ENCODE measurements at places on chromosomes 12 and 14.

DNA sequence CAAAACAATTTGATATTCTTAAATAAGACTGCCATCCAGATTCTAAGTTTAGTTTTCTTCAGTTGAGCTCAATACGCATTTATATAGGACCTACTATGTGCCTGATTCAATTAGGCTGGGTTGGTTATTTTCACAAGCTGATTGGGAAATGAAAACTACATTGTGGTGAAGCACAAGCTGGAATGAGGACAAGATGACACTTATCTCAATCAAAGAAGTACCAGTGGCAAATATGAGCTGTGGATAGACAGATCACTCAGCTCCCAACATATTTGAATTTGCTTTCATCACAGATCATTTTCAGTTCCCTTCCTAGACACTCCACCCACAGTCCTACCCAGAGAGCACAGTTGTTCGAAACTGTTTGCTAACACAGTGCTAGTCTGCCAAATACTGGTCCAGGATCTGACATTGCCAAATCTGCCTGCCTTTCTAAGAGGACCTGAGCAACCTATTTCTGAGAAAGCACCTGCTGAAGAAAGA, 74.7 kb downstream of the LLPH start:
- H3K27ac ChIP-seq: no peak overlapping the region
- DNase-seq: no peak
- no peak overlapping the region for H3K4me3 ChIP-seq
- H3K36me3 ChIP-seq: no peaks in the 10 kb centered on the region

GRCh38 chr14:99078426-99078825, 193.6 kb downstream of the BCL11B start:
- no peaks in the 10 kb centered on the region for H3K27me3 ChIP-seq
- H3K27ac ChIP-seq: no peak overlapping the region
- no peaks in the 10 kb centered on the region for H3K4me1 ChIP-seq
- no peak for DNase-seq
- no peaks in the 10 kb centered on the region for H3K36me3 ChIP-seq
- no peak overlapping the region for H3K4me3 ChIP-seq

- no peak overlapping the region for H3K4me3 ChIP-seq
- H3K27ac ChIP-seq: no peak overlapping the region
- no peaks in the 10 kb centered on the region for H3K4me1 ChIP-seq
- no peaks in the 10 kb centered on the region for H3K27me3 ChIP-seq
- no peak for DNase-seq
- H3K36me3 ChIP-seq: no peaks in the 10 kb centered on the region
Observed at GRCh38 chr12:14942196-14942931, 4.0 kb upstream of the ERP27 start.

GRCh38 chr12:45260854-45261253, 45.0 kb downstream of the ANO6 start:
- H3K4me3 ChIP-seq: no peak overlapping the region
- DNase-seq: no peak
- no peaks in the 10 kb centered on the region for H3K27me3 ChIP-seq

DNA sequence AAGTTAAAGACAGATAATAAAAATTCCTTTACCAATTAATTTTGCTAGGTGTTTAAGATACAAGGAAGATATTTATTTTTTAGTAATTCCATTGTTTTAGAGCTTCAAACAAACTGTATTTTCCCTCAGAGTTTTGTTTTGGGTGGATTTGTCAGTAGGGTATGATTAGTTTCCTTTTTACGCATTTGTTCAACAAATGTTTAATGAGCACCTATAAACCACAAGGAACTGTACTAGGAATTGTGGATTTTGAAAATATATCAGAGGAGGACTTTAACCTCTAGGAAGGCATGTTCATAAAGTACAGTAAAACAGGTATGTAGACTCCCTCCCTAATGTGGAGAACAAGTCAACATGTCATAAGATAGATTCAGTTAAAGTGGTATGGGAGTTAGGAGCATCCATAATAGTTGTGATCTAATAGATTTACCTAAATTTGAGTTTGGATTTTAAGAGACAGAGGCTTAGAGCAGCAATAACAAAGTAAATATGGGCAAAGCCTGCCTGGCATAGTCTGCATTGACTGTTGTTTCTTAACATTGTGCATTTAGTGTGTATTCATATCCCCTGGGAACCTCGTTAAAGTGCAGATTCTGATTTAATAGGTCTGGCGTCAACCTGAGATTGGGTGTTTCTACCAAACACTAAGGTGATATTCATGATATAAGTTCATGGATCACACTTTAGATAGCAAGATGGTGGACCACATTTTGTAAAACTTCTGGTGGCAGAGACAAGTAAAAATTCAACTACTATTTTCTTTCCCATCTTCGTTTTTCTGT, 232.0 kb downstream of the ERC1 start:
- H3K27me3 ChIP-seq: no peaks in the 10 kb centered on the region
- no peak overlapping the region for H3K27ac ChIP-seq
- no peak for DNase-seq
- no peak overlapping the region for H3K4me3 ChIP-seq
- H3K4me1 ChIP-seq: peaks cover 6% of the 10 kb centered on the region
- no peaks in the 10 kb centered on the region for H3K36me3 ChIP-seq

DNA sequence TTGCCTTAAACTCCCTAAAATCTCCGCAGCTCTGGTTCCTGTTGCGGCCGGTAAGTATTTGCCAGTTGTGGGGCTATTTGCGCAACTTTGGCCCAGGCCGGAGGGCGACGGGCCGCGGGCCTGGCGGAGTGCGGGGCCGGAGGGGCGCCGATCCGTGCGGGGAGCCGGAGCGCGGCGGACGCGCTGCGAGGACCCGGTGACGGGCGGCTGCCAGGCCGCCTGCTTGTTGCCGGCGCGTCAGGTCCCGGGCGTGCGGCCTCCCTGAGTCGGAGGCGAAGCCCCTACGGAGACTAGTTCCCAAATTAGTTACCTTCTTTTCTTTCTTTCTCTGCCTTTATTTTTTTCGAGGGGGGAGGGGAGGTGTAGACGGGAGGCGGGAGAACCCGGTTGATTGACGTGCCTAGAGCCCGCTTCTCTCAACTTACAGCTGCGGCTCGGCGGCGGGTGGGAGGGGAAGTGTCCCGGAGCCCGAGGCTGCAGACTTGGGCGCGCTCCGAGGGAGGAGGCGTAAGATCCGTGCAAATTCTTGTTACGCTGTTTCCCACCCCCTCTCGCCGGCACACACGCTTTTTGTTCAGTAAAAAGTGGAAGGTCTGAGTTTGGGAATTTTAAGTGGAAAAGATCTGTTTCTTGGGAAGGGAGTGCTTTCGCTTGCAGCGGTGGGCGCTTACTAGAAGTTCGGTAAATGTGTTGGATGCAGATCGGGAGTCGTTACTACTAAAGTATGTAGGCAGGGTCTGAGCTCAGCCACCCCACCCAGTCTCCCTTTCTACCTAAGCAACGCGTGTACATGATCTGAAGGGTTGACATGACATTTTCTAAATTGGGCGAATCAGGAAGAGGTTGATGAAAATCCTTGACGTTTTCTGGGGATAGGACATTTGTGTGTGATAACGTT, 576 bp downstream of the ZBTB1 start:
- no peaks in the 10 kb centered on the region for H3K27me3 ChIP-seq
- peak; percentile 94 for DNase-seq
- H3K27ac ChIP-seq: peak overlapping the region; percentile 99
- H3K4me3 ChIP-seq: peak overlapping the region; percentile 80

- no peak overlapping the region for H3K4me3 ChIP-seq
- no peak for DNase-seq
- no peak overlapping the region for H3K27ac ChIP-seq
- no peaks in the 10 kb centered on the region for H3K36me3 ChIP-seq
- H3K4me1 ChIP-seq: peaks cover 74% of the 10 kb centered on the region
Observed at GRCh38 chr12:109724321-109724892, 10.8 kb downstream of the FAM222A start.

GRCh38 chr14:68193970-68194681, 374.5 kb downstream of the RAD51B start:
- no peaks in the 10 kb centered on the region for H3K27me3 ChIP-seq
- no peaks in the 10 kb centered on the region for H3K36me3 ChIP-seq
- no peak overlapping the region for H3K27ac ChIP-seq
- DNase-seq: no peak

- no peak overlapping the region for H3K27ac ChIP-seq
- no peak for DNase-seq
- H3K36me3 ChIP-seq: no peaks in the 10 kb centered on the region
- H3K4me3 ChIP-seq: no peak overlapping the region
- H3K27me3 ChIP-seq: no peaks in the 10 kb centered on the region
- no peaks in the 10 kb centered on the region for H3K4me1 ChIP-seq
Observed at GRCh38 chr14:91722386-91722785, 9.5 kb downstream of the CATSPERB start.

- no peaks in the 10 kb centered on the region for H3K36me3 ChIP-seq
- H3K27me3 ChIP-seq: no peaks in the 10 kb centered on the region
- no peak overlapping the region for H3K27ac ChIP-seq
- peaks cover 24% of the 10 kb centered on the region for H3K4me1 ChIP-seq
- no peak for DNase-seq
Observed at GRCh38 chr14:61222388-61222787, 58.8 kb downstream of the TMEM30B start.

DNA sequence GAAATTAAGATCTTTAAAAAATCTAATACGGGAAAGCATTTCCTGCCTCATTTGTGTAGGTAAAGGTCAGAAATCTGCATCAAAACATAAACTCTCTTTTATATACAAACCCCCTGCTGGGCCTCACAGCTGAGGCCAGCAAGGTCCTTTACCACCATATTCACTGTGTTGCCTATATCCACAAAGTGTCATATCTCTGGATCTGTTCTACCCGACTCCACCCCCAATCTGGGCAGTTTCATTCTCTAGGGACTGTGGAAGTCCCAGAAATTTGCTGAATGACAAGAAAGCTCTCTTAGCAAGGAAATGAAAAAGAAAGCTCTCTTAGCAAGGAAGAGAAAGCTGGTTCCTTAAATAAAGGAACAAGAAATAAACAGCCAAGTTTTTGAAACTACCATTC, 301.7 kb downstream of the KCNH5 start:
- no peak for DNase-seq
- peaks cover 3% of the 10 kb centered on the region for H3K4me1 ChIP-seq
- no peaks in the 10 kb centered on the region for H3K27me3 ChIP-seq

- H3K4me1 ChIP-seq: peaks cover 2% of the 10 kb centered on the region
- peaks cover 65% of the 10 kb centered on the region for H3K27me3 ChIP-seq
- peak; percentile 27 for DNase-seq
- H3K36me3 ChIP-seq: no peaks in the 10 kb centered on the region
- H3K27ac ChIP-seq: no peak overlapping the region
Observed at GRCh38 chr14:61813096-61813606, 50.9 kb downstream of the SNAPC1 start.

DNA sequence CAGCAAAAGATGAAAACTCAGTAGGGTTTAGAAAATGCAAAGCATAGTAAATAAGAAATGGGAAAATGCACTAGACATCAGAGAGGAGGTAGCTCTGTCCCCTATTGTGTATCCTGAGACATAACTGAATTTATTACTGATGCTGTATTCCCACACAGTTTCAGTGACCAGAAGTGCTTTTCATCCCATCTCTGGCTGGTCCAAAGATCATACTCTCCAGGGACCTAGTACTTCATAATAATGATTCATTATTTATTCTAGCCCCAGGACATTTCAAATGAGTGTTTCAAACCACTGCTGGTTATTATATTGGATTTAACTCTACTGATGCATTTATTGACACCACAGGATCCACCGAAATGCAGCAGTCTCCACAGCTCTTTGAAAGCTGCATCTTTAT, 163.3 kb downstream of the PAWR start:
- no peak overlapping the region for H3K27ac ChIP-seq
- peaks cover 7% of the 10 kb centered on the region for H3K4me1 ChIP-seq
- H3K36me3 ChIP-seq: no peaks in the 10 kb centered on the region
- no peak for DNase-seq

DNA sequence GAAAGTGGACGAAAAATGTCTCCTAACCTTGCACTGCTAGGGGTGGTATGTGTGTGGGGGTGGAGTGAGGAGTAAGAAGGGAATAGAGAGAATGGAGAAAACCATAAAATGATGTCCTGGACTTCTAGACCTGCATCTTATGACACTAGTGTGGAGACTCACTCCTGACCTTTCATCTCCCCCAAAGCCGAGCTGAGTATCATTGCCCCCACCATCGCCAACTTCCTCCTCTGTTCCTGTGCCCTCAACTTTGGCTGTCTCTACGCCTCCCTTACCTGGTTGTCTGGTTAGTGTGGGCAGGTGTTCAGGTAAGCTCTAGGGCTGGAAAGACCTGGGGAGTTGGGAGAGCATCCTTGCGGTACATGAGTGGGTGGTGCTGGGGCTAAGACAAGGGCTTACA, 4.5 kb upstream of the KLHL33 start:
- H3K4me3 ChIP-seq: no peak overlapping the region
- DNase-seq: no peak
- no peaks in the 10 kb centered on the region for H3K36me3 ChIP-seq
- H3K27ac ChIP-seq: no peak overlapping the region
- H3K27me3 ChIP-seq: no peaks in the 10 kb centered on the region
- H3K4me1 ChIP-seq: no peaks in the 10 kb centered on the region

GRCh38 chr12:82090165-82090564, 268.0 kb downstream of the CCDC59 start:
- no peaks in the 10 kb centered on the region for H3K36me3 ChIP-seq
- no peak for DNase-seq
- no peak overlapping the region for H3K4me3 ChIP-seq
- no peaks in the 10 kb centered on the region for H3K27me3 ChIP-seq
- H3K4me1 ChIP-seq: peaks cover 3% of the 10 kb centered on the region

- no peaks in the 10 kb centered on the region for H3K27me3 ChIP-seq
- no peak overlapping the region for H3K4me3 ChIP-seq
- H3K36me3 ChIP-seq: no peaks in the 10 kb centered on the region
Observed at GRCh38 chr14:34030864-34031263, 80.0 kb upstream of the EGLN3 start.

- H3K36me3 ChIP-seq: peaks cover 6% of the 10 kb centered on the region
- H3K27me3 ChIP-seq: no peaks in the 10 kb centered on the region
- no peaks in the 10 kb centered on the region for H3K4me1 ChIP-seq
- no peak overlapping the region for H3K4me3 ChIP-seq
Observed at GRCh38 chr12:132075026-132075713, 68.9 kb downstream of the DDX51 start.

DNA sequence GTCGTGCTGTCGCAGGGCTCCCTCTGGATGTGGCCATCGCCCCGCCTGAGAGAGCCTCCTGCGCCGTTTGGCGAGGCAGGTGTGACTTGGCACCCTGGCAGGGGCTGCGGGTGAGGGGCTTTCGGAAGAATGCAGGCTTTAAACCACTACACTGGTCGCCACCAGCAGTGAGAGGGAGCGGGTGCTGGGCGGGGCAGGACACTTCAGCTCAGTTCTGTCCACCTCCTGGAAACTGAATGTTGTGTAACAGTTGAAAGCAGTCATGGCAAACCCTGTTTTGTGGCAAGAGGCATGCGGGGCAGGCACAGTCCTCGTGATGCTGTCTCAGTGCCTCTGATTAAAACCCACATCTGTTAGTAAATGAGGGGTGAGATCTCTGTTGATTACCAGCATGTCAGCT, 55.9 kb downstream of the AACS start:
- DNase-seq: no peak
- no peaks in the 10 kb centered on the region for H3K4me1 ChIP-seq
- H3K27me3 ChIP-seq: no peaks in the 10 kb centered on the region

- H3K4me3 ChIP-seq: no peak overlapping the region
- H3K4me1 ChIP-seq: peaks cover 13% of the 10 kb centered on the region
- no peaks in the 10 kb centered on the region for H3K27me3 ChIP-seq
- H3K36me3 ChIP-seq: no peaks in the 10 kb centered on the region
- DNase-seq: no peak
Observed at GRCh38 chr12:85549640-85550039, 269.6 kb downstream of the ALX1 start.

All from neural progenitor cell (in vitro differentiated cells).